ENCODE measurements at places on chromosomes 1 and 21. TPM values are rescaled to one million over a fixed set of nuclear protein-coding genes. Genes with fewer than 3 reads are reported as not detected.

- no peak for DNase-seq
- H3K4me1 ChIP-seq: peaks cover 13% of the 10 kb centered on the region
- H3K27me3 ChIP-seq: peaks cover 3% of the 10 kb centered on the region
- H3K4me3 ChIP-seq: no peak overlapping the region
- H3K27ac ChIP-seq: peak overlapping the region; percentile 82
- H3K36me3 ChIP-seq: no peaks in the 10 kb centered on the region
These were observed 171.4 kb downstream of the TGFB2 start for GRCh38 chr1:218516526-218516925.

DNA sequence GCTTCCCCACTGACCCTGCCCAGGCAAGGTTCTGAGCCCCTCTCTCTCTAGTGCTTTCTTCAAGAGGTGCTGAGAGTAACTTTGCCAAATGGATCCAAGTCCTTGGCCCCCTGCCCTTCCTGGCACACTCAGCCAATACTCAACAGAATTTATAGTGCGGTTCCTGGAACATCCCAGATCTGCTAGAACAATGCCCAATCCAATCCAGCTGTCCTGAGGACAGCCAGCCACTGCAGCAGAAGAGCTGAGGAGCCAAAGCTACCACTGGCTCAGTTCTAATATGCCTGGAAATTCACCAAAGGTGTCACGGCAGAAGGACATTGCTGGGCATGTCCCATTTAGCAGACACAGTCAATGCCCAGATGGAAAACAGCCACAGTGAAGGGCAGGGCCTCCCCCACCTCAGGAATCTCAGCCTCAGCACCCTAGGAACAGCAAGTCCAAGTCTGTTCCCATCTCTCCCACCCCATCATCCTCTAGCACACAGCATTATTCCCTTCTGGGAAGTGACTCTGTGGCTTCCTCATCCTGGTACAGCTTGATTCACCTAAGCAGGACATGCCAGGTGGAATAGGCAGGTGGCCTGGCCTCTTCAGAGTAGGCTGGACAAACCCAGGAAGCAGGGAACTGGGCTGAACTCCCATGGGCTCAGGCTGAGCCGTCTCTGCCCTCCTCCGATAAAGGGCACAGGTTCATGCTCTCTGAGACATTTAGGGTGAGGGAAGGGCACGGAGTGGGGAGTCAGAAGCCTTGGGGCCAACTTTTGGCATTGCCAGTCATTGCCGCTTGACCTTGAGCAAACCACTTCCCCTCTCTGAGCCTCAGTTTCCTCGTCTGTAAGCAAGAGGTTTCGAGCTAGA lies 24.6 kb downstream of the PMVK start:
- H3K27ac ChIP-seq: no peak overlapping the region
- H3K4me1 ChIP-seq: peaks cover 3% of the 10 kb centered on the region

GRCh38 chr21:34999397-34999941 lies 49.6 kb downstream of the RUNX1 start:
- no peaks in the 10 kb centered on the region for H3K36me3 ChIP-seq
- no peak for DNase-seq
- no peak overlapping the region for H3K4me3 ChIP-seq

- no peak overlapping the region for H3K27ac ChIP-seq
- H3K36me3 ChIP-seq: no peaks in the 10 kb centered on the region
- no peak overlapping the region for H3K4me3 ChIP-seq
- H3K4me1 ChIP-seq: peaks cover 4% of the 10 kb centered on the region
- no peak for DNase-seq
These were observed 149.5 kb downstream of the FGGY start for GRCh38 chr1:59446257-59446901.

DNA sequence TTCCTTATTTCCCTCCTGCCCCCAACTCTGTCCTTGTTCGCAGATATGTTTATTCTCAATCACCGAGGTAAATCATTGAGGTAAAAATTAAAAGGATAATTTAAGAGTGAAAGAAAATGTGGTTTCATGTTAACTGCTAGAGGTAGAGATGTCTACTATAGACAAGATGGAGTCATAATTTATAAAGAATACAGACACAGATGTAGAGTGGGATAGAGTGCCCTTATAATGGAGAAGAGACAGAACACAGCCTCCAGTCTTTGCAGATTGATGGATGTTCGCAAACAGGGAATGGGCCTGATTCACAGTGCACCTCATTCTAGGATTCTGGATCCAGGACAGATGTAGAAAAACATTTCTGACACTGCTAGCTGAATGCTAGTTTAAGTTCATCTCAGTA lies 139.1 kb upstream of the SERTAD4 start:
- no peaks in the 10 kb centered on the region for H3K36me3 ChIP-seq
- DNase-seq: no peak
- peaks cover 3% of the 10 kb centered on the region for H3K4me1 ChIP-seq
- no peaks in the 10 kb centered on the region for H3K27me3 ChIP-seq
- H3K4me3 ChIP-seq: no peak overlapping the region

DNA sequence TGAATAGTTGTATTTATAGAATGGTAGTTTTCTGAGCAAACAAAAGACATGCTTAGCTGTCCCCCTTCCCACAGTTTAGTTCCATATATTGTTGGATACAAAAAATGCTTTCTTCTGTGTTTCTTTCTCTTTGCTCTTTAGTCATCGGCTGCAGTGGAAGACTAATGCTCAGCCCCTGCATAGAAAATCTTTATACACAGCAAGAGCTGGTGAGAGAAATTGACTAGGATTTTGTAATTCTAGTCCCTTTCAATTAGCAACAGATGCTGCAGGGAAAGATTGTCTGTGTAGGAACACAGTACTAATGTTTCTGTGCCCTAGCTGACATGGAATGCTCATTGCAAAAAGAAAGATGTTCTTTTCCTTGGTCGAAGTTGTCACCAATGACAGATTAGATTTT lies 200.9 kb downstream of the RPS6KC1 start:
- peaks cover 17% of the 10 kb centered on the region for H3K4me1 ChIP-seq
- no peak overlapping the region for H3K27ac ChIP-seq
- no peaks in the 10 kb centered on the region for H3K27me3 ChIP-seq
- no peak for DNase-seq

DNA sequence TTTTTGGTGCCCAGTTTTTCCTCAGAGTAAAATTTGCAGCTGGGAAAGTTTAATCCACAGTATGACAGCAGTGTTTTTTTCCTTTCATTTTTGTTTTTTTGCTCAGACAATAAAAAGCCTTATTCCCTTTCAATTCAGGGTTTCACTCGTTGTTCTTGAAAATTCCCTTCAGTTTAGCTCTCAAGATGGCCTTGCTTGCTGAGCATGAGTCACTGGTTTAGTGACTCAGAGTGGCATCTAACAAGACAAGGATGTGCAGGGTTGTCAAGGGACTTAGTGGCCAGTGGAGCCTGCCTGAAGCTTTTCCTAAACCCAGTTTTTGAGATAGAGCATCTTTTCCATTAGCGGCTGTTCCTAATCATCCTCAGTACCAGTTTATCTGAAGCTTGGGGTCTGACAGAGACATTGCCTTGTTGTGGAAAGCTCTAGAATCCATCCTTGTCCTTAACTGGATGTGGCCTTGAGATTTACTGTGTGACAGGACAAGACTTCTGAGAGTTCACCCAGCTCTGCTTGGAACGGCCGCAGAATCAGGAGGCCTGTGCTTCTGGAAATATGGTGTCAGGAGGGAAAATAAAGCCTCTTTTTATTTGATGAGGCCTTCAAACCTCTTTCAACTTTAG lies 48.4 kb upstream of the DNAJC6 start:
- H3K36me3 ChIP-seq: no peaks in the 10 kb centered on the region
- no peak overlapping the region for H3K4me3 ChIP-seq
- H3K4me1 ChIP-seq: peaks cover 7% of the 10 kb centered on the region

- peaks cover 33% of the 10 kb centered on the region for H3K4me1 ChIP-seq
- no peak for DNase-seq
- H3K27ac ChIP-seq: no peak overlapping the region
- no peaks in the 10 kb centered on the region for H3K36me3 ChIP-seq
- no peak overlapping the region for H3K4me3 ChIP-seq
These were observed 88.2 kb downstream of the PSMG1 start for GRCh38 chr21:39094847-39095579.

GRCh38 chr21:35737449-35737848 lies 322.9 kb downstream of the SETD4 start:
- no peak for DNase-seq
- H3K4me3 ChIP-seq: no peak overlapping the region
- no peaks in the 10 kb centered on the region for H3K27me3 ChIP-seq
- no peaks in the 10 kb centered on the region for H3K36me3 ChIP-seq
- H3K27ac ChIP-seq: no peak overlapping the region
- H3K4me1 ChIP-seq: no peaks in the 10 kb centered on the region

DNA sequence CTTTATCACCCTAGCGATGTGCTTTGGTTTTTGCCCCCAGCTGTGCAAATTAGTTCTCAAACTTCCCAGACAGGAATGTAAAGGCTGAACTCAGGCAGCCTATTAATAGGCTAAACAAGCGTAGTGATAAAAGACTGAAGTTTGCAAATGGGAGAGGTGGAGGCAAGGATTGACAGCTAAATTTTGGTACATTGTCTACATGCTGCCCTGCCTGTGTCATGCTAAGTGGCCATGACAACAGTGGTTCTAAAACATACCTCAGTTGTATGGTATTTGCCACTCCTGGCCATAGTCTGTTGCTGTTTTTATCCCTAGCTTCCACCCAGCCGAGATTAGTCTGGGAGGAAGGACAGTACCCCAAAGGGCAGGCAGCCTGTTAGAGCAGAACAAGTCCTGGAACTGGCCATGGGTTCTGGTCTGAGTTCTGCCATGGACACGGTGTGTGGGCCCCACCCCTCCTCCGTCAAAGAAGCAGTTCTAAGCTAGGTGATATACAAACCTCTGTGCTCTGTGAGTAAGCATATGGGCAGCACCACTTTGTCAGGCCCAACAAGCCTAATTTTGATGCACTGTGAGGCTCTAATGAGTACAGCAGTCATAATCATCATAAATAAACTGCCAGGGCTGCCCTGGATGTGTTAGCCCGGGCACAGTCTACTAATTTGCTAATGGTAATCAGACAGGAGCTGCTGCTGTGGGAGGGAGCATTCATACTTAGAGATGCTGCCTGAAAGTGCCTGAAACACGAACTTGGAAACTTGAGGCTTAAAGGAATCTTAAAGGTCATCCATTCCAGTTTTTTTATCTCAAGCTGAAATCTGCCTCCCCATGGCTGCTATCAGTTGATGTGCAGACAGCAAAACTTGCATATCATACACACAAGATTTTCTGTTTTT lies 177.1 kb downstream of the HHAT start:
- peaks cover 6% of the 10 kb centered on the region for H3K4me1 ChIP-seq
- H3K4me3 ChIP-seq: no peak overlapping the region
- no peaks in the 10 kb centered on the region for H3K27me3 ChIP-seq

GRCh38 chr1:209775678-209776077 lies 8.7 kb downstream of the C1orf74 start:
- H3K36me3 ChIP-seq: no peaks in the 10 kb centered on the region
- H3K27ac ChIP-seq: no peak overlapping the region
- H3K4me3 ChIP-seq: no peak overlapping the region
- peaks cover 2% of the 10 kb centered on the region for H3K4me1 ChIP-seq
- DNase-seq: no peak

DNA sequence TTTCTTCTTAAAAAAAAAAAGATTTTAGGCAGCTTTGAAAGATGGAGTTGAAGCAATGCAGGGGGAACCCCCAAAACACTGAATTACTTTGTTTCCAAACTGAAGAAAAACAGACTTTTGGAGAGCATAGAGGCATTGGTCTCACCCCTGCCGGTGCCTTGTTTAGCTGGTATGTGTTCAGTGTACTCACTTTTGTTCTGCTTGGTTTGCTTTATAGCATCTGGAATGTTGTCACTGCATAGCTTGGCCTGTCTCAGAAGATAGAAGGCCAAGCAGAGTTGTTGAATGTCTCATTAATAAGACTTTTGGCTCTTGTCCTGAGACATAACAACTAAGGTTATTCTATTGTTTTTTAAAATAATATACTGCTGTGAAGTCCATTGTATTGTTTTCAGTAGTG lies 6.9 kb downstream of the THRAP3 start:
- DNase-seq: no peak
- H3K27ac ChIP-seq: peak overlapping the region; percentile 39
- H3K36me3 ChIP-seq: peaks cover 10% of the 10 kb centered on the region

DNA sequence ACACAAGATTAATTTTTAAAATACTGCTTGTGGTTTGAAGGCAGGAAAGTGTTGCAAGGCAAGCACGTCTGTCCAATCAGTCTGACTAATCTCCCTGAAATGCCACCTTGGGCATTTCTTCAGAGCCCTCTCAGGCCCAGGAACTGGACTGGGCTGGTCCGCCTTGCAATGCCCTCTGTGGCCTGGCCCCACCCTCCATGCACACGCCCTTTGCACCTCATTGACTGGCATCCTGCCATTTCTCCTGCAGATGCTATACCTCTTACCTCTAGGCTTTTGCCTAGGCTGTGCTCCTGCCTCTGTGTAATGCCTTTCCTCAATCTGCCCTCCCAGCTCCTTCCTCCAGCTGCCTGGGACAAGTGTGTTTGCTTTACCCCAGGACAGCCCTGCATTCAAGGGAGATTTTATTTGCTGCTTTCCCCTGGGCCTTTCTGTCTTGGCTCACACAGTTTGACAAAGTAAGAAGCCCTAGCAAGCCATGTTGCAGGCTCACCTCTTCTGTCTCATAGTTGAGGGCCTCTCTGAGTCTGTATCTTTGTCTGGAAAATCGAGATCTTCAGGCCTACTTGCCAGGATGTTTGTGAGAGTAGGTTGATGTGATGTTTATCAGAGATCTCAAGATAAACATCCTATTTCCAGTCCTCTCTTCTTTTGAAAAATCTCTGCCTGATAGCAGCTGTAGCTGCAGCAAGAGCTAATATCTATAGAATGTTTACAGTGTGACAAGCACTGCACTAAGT lies 149.2 kb upstream of the JUN start:
- H3K36me3 ChIP-seq: no peaks in the 10 kb centered on the region
- H3K4me3 ChIP-seq: no peak overlapping the region
- peaks cover 27% of the 10 kb centered on the region for H3K27me3 ChIP-seq
- DNase-seq: no peak
- H3K27ac ChIP-seq: peak overlapping the region; percentile 70
- H3K4me1 ChIP-seq: peaks cover 17% of the 10 kb centered on the region

- H3K4me1 ChIP-seq: peaks cover 3% of the 10 kb centered on the region
- H3K27ac ChIP-seq: no peak overlapping the region
- H3K36me3 ChIP-seq: no peaks in the 10 kb centered on the region
- H3K27me3 ChIP-seq: peaks cover 13% of the 10 kb centered on the region
These were observed 77.5 kb upstream of the KCNK2 start for GRCh38 chr1:215005078-215005477.

Gene PSRC1
- total RNA-seq: 26.1 TPM

Gene MAP1LC3C
- total RNA-seq: not detected

Gene CGN
- 128 TPM for total RNA-seq

Gene PTGER3
- total RNA-seq: 3.1 TPM

Gene AK2
- 115 TPM for total RNA-seq

Gene PRR9
- total RNA-seq: not detected

Gene CD1D
- total RNA-seq: not detected

Gene UBE4B
- total RNA-seq: 77.2 TPM

Gene GPR157
- total RNA-seq: 1.1 TPM

Gene OLFML3
- total RNA-seq: 12.9 TPM

Gene AMY1C
- total RNA-seq: not detected

Gene CFHR2
- not detected for total RNA-seq

All from progenitor cell of endocrine pancreas (in vitro differentiated cells).